Stimulated activated CD8-positive, alpha-beta memory T cell treated with anti-CD3 and anti-CD28 coated beads, Interleukin-7, amount 100 ng/mL, for 24 hours (primary cell): ENCODE measurements at places on chromosomes 2 and 18.

- no peak for DNase-seq
Observed at GRCh38 chr18:22349966-22350365, 67.7 kb downstream of the CTAGE1 start.

DNA sequence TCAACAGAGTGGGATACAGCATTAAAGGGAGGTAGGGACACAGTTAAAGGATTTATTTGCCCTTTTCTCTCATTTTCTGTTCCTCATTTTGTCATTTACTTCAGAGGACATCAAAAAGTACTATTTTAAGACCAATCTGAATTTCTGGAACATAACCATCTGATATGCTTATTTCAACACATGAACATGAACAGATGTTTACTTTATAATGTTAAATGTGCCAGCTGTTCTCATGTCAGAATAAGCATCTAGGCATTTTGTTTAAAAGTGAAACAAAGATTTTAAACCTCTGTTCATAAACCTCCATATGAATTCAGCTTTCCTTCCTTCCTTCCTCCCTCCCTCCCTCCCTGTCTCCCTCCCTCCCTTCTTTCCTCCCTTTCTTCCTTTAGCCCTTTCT lies 677.7 kb downstream of the CNTNAP5 start:
- no peak for DNase-seq

GRCh38 chr2:121400201-121400600 lies 115.2 kb upstream of the TFCP2L1 start:
- DNase-seq, result no peak

GRCh38 chr18:79903071-79903635 lies 48.3 kb downstream of the SLC66A2 start:
- no peak for DNase-seq

DNA sequence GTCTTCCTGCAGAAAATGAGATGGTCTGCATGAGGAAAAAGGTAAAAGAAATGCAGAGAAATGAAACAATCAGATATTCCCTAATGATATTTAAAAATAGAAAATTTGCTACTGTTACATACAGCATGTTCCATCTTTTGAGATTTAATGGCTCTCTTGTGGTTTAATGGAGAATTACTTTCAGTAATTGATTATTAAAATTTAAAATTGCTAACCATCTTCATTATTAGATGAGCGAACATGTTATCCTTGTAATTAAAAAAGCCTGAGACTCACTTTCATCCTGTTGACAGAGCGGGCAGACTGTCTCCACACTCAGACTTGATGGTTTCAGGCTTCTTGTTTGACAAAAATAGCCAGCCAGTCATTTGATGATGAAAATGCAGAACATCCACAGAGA lies 171.0 kb downstream of the GRB14 start:
- DNase-seq, result no peak

- DNase-seq, result no peak
Observed at GRCh38 chr2:219985017-219985416, 357.6 kb downstream of the SLC4A3 start.

GRCh38 chr18:44627280-44627679 lies 53.4 kb upstream of the SETBP1 start:
- no peak for DNase-seq

- DNase-seq, result no peak
Observed at GRCh38 chr2:188922191-188922590, 52.0 kb upstream of the COL3A1 start.

GRCh38 chr2:98454500-98455235 lies 10.0 kb downstream of the INPP4A start:
- no peak for DNase-seq

DNA sequence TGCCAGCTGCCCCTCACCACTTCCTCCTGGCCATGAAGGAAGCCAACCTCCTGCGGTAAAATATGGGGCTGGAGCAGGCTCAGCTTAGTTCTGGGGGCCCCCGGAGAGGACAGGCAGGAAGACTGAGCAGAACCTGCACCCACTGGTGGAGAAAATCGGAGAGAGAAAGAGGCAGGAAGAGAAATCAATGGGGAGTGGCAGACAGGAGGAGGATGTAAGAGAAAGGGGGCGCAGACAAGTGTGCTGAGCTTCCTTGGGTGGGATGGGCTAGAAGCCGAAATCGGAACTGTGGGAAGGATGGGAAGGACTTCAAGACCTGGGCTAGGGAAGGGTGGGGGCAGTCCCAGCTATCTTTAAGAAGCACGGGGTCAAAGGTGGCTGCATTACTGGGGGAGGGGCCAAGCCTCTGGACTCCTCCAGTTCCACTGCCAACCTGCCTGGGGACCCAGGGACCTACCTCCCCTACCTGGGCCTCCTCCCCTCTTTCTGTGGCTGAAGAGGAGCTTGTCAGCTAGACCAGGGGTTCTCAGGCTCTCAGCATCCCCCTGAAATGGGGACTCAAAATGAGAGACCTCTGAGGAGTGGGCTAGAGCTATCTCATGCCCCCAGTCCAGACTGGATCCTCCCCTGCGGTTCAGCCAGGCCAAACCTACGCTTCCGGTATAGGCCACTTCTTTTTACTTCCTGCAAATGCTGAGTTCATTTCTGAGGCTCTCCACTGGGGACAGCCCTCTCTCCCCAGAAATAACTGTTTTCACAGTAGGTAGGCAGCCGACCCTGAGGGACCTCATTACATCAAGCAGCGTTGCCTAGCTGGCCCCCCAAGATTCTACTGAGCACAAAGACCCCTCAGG lies 33.6 kb upstream of the B3GNT7 start:
- DNase-seq, result no peak

DNA sequence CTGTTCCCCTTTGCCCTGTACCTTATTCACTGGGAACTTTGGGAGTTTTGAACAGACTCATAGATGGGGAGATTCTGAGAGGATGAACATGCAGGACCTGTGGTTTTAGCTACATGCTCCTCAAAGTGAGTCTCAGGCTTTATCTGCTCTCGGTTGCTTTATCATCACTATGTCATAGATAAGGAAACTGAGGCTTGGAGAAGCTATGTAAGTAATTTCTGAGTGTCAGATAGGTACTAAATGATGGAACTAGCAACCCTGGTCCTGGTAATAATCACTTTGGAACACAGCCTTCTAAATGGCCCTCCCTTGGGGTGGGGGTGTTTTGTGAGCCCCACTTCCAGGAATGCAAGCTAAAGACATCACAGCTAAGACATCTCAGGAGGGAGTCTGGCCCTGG lies 186.2 kb upstream of the MEX3C start:
- DNase-seq, result no peak
